ENCODE measurements at places on chromosomes 16 and 17. TPM values are rescaled to one million over a fixed set of nuclear protein-coding genes. Genes with fewer than 3 reads are reported as not detected.

Gene GLTPD2
- not detected for total RNA-seq

DNA sequence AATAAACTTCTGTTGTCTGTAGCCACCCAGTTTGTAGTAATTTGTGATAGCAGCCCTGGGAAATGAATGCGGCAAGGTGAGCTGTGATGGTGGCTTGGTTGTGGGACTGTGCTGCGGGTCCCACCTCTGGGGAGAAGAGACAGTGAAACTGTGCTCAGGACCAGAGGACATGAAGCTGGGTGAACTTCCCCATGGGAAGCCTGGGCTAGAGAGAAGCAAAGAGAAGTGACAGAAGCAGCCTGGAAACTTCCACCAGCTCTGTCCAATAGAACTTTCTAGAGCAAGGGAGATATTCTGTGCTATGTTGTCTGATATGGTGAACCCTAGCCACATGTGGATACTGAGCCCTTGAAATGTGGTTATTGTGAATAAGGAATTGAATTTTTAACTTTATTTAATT is 51.5 kb upstream of the EMP2 start:
- no peak for DNase-seq

- peak; percentile 66 for DNase-seq
Measured at GRCh38 chr16:85197611-85198566, 85.6 kb upstream of the CIBAR2 start.

Gene FOXC2
- total RNA-seq = 0.78 TPM

Gene ITGA2B
- total RNA-seq = 0.33 TPM

Gene NPTX1
- total RNA-seq = 0.26 TPM
